GM12864 (cell line): ENCODE measurements at places on chromosomes 1 and 21.

DNA sequence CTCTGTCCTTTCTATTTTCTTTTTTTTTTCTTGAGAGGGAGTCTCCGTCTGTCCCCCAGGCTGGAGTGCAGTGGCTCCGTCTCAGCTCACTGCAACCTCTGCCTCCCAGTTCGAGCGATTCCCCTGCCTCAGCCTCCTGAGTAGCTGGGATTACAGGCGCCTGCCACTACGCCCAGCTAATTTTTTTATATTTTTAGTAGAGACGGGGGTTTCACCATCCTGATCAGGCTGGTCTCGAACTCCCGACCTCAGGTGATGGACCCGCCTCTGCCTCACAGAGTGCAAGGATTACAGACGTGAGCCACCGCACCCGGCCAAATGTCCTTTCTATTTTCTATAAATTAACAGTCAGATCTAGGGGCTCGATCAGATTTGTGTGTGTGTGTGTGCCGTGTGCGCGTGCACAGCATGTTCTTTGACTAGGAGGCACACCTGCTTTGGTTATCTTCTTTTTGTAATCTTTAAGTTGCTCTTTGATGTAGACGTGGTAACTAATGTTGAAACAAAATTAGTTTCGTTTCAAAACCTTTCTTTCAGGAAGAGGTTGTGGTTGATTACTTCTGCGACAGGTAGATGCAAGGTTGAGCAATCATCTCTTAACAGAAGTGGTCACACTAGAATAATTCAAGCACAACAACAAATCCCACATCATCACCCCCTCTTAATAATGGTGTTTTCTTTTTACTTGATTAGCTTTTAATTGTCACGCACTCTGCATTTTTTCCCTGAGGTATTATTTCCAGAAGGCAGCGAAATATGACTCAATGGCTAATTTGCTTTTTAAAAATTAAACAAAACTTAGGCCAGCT, 779 bp upstream of the DEGS1 start:
- peak; percentile 81 for DNase-seq

- DNase-seq: no peak
These were observed 18.8 kb downstream of the QSOX1 start for GRCh38 chr1:180173451-180173850.

- no peak for DNase-seq
These were observed 12.7 kb downstream of the TNNT2 start for GRCh38 chr1:201364808-201365105.

DNA sequence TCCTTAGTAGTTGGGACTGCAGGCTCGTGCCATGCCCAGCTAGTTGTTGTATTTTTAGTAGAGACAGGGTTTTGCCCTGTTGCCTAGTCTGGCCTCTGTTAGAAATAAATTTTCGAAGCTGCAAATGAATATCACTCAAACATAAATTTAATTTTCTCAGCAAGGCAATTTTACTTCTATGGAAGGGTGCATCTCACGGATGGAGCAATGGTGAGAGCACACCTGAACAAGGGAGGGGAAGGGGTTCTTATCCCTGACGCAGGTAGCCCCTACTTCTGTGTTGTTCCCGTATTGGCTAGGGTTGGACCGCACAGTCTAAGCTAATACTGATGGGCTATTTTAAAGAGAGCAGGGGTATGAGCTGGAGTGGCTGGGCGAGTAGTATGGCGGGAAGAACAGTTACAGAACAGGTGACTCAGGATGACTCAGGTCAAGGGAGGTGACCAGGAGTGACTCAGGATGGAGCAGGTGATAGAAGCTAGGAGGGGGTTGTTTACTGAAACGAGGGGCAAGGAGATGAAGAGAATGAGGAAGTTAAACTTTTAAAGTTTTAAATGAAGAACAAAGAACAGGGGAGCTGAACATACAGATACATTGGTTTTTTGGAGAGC, 7.5 kb downstream of the MDM4 start:
- no peak for DNase-seq

DNA sequence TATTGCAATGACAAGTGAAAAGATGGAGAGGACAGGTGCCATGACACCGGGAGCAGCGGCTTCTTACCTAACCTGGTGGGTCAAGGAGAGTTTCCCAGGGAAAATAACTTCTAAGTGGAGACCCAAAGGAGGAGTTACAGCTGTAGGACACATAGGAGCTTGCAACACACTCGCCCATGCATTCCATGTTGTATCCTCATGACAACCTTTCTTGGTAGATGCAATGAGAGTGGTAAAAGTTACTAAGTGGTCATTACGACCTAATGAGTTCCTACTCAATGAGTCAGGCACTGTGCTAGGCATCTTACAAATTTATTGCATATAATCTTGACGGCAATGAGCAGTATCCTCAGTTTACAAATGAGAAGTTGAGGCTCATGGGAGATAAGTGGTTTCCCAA, 119.5 kb upstream of the HOOK1 start:
- DNase-seq: no peak

- DNase-seq: no peak
These were observed 58.7 kb upstream of the RC3H1 start for GRCh38 chr1:174080819-174081218.

DNA sequence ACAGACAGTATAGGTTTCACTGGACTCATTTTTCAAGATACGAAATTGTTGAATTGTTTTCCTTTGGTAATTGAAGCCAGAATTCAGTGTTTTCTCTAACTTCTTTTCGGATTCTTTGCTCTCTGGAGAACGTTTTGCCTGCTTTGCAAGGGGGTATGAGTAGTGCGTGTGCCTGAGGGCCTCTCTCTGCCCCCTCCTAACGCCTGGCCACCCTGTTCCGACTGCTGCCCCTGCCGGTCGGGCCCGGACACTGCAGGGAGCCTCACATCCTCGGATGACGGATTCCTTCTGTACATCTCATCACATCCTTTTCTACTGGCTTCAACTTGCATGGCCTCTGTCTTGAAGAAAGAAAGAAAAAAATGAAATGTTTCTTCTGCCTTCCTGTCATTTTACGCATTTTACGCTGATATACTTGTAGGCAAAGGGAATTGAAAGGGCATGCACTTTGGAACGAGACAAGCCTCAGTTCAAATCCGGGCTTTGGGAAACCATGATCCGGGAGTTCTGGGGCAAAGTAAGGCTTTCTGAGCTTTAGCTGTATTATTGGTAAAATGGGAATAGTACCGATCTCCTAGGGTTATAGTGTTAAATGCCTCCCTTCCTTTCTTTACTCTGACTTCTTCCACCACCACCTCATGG, 65.1 kb downstream of the DISC1 start:
- no peak for DNase-seq
